Left cardiac atrium (tissue), 4 donors: ENCODE measurements at places on chromosomes 16 and 17.
A peak's percentile ranks its signal among the peaks of the same experiment; 100 is the strongest.

DNA sequence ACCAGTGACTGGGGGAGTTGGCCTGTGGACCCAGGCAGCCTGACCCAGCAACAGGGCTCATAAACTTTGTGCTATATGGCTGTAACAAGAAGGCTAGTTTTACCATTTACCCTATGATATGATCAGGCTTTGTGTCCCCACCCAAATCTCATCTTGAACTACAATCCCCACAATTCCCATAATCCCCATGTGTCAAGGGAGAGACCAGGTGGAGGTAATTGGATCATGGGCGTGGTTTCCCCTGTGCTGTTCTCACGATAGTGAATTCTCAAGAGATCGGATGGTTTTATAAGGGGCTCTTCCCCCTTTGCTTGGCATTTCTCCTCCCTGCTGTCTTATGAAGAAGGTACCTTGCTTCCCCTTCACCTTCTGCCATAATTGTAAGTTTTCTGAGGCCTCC is 111.2 kb upstream of the NLRP1 start:
- DNase-seq = no peak

DNA sequence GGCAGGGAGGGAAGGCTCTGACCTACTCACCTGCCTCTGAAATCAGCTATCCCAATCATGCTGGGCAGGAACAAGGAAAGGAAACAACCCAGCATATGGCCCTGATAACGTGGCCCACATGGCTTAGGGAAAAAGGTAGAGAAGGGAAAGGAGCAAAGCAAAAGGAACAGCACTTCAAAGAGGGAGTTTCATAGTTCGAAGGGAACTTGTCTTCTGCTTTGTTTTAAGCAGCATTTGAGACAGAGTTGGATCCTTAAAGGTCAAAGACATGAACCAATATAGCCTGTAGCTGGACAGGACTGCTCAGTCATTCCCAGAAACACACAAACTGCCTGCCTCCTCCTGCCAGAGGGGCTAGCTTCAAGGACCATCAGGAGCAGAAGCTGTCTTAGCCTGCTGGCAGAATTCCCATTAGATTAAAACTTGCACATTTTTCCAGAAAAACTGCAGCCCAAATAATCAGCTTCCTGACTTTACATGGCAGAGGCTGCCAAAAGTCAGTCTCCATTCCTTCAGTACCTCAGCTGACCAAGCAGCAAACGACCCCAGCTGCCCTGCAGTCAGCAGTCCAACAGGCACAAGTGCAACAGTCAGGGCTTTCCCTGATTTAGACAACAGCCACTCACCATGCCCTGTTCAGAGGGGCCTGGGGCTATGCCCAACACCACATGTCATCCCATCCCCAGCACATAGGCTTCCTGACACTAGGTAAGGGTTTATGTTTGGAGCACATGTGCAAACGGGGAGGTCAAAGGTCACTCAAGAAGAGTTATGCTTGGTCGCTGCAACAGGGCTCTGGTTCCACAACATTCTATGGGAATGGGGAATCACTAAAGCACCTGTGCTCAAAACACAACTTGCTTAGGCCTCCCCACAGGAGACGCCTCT is 32.5 kb downstream of the RANBP10 start:
- peak; percentile 36 for DNase-seq

DNA sequence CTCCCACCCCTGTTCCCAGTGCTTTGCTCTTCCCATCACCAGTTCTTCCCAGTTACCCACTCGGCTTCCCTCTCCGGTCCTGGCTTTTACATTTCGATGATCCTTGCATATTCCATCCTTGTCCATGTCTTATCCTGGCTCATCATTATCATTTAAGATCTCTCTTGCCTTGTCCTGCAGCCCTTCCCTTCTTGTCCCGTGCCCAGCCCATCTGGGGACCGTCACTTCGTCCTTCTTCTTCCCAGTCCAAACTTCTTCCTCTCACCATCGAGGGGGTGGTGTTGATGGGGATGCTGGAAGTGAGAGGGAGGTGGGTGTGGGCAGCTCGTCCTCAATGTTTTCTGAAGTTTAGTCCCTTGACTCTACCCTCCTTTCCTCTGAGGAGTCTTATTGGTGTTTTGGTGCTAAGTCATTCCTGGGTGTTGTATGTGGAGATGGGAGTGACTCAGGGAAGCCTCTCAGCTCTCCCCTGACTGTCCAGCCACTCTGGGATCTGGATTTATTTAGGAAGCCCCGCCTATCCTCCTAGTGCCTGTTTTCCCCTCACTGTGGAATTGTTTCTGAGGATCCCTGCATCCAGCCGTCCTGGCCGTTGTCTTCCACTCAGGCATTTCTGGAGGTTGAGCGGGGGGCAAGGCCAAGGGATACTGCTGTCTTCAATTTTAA is 975 bp downstream of the SNX29 start:
- DNase-seq = peak; percentile 24

- no peak for DNase-seq
Measured at GRCh38 chr16:57167538-57167937, 18.3 kb downstream of the PSME3IP1 start.

- no peak for DNase-seq
Measured at GRCh38 chr17:32960815-32961214, 30.8 kb upstream of the SPACA3 start.

DNA sequence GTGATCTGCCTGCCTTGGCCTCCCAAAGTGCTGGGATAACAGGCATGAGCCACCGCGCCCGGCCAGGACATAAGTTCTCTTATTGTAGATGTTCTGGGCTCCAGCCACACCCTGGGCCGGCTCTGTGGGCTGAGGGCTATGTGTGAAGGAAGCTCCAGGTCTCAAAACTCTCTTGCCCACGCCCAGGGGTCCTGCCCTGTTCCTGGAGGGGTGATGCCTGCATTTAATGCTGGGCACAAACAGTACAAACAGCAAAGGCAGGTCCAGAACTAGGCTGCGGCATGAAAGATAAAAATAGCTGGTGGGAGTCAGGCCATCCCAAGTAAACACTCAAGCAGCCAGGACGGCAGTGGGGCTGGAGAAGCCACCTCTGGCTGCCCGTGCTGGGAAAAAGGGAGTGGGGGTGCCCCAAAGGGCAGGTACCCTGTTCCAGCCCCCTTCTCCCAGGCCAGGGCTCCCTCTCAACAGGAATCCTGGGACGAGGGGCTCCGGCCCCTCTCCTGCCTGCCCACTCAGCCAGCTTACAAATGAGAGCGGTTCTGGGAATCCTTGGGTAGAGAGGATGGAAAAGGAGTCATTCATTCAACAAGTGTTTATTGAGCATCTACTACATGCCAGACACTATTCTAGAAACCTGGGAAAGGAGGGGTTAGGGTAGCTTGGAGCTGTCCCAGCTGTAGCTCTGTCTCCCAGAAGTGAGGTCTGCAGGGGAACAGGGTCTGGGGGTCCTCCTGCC is 4.6 kb downstream of the TRIM47 start:
- DNase-seq = peak; percentile 59

- peak; percentile 55 for DNase-seq
Measured at GRCh38 chr16:89720551-89720812, 216 bp downstream of the VPS9D1 start.

GRCh38 chr16:6125483-6126259 is 1028.1 kb upstream of the EEF2KMT start:
- DNase-seq = no peak

- no peak for DNase-seq
Measured at GRCh38 chr16:66267292-66268014, 99.0 kb upstream of the CDH5 start.

DNA sequence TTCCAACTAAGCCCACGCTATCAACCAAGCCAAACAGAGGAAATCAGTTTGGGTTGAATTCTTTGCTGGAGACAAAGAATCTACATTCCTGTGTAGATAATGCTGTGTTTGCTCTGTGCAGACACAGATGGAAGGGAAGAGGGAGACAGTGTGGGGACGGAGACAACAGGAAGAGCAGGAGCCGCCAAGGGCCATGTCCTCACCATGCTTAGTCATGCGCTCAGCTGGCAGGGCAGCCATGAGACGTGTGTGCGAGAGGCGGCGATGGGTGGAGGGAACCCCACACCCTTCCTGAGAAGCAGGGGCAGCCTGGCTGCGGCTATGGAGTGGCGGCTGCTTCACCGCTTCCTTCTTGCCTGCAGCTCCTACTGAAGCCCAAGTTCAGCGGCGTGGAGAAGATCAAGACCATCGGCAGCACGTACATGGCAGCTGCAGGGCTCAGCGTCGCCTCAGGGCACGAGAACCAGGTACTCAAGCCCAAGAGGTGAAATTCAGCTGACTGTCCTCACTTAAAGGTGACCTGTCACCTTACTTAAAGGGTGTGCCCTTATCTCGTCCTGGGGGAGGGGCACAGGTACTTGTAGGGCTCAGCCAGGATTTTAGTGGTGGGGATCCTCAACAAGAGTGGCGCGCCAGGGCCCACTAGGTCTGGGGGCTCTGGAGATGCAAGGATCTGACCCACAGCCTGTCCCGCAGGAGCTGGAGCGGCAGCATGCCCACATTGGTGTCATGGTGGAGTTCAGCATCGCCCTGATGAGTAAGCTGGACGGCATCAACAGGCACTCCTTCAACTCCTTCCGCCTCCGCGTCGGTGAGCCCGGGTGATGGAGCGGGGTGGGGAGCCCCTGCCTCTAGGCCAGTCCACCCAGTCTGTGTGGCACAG is 47.5 kb downstream of the ADCY7 start:
- peak; percentile 85 for DNase-seq

- DNase-seq = no peak
Measured at GRCh38 chr17:2931876-2932275, 131.5 kb downstream of the OR1D5 start.

- no peak for DNase-seq
Measured at GRCh38 chr16:78931267-78931666, 669.3 kb downstream of the MAF start.

DNA sequence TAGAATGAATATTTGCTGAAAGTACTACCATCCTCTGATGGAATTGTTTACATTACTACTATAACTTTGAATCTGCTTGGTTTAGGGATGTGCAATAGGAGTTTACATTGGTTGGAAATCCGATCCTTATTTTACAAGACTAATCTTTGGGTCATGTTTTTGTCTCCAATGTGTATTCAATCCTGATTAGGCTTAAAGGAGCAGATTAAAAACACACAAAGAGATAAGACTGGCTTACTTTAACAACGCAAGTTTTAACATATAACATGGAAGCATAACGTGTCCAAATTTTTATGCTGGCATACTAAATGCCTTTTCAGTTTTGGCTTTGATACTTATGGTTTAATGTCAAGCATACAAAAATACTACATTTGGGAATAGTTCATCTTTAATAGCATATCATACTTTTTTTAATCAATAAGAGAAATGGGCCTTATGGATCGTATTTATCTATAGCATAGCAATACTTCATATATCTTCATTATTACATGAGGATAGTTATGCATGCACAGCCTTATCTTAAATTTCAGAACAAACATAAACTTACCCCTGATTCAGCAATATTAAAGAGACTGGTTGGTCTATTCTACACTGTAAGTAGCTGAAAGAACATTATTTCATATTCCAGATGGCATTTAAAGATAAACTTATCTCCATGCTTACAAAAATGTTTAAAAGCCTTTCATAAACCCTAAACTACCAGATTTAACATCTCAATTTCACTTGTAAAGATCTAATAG is 69.9 kb upstream of the NACA2 start:
- no peak for DNase-seq

DNA sequence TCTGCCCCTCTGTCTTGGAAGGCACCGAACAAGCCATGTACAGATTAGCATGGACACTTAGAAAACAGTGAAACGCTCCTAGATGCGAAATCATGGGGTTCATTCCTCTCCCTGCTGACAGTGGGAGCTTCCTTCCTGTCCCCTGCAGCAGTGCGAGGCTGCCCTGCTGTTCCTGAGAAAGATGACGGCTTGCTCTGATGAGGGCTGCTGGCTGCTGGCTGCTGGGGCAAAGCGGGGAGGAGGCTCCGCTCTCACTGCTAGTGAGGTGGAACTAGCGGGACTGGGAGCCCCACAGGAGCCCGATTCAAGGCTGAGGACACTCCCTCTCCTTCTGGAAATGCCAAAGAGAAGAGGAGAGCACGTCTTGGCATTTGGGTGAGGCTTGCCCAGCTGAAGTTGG is 25.9 kb upstream of the CACNG4 start:
- DNase-seq = no peak

GRCh38 chr16:28534542-28535373 is 4.0 kb downstream of the NUPR1 start:
- peak; percentile 42 for DNase-seq

- DNase-seq = no peak
Measured at GRCh38 chr17:69069226-69069750, 8.6 kb upstream of the ABCA9 start.

DNA sequence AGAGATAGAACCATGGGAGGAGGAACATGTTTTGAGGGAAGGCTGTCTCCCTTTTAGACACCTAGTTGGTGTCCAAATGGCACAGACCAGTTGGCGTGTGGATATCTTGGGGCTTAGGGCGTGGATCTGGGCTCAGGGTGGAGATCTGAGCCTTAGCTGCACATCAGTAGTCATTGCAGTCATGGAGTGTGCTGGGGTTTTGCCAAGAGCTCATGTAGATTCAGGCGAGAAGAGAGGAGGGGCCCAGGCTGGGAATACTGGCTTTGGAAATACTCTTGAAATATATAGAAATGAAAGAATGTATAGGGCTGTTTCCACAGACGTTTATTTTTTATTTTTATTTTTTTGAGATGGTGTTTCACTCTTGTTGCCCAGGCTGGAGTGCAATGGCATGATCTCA is 92.0 kb downstream of the PRKCB start:
- DNase-seq = no peak

DNA sequence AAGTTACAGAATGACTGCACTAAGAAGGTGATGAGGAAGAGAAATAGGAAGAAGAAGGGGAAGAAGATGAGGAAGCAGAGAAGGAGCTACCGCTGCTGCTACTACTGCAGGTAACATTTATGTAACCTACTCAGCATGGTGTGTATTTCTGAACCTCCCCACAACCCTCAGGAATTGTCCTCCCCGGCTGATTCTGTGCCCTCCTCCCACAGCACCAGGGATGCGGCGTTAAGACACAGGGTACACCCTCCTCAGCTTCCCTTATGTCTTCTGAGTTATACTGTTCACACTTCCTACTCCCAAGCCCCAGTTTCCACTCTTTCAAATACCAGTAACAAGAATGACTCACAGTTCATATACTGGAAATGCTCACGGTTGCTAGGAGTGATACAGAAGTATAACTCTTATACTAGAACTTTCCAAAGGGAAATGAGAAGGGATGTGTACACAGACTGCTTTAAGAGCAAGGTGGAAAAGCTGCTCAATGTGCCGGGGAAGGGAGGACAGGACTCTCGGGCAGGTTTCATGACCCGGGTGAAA is 224.5 kb upstream of the PSMD7 start:
- no peak for DNase-seq
